ENCODE measurements at places on chromosomes 7 and 10.

DNA sequence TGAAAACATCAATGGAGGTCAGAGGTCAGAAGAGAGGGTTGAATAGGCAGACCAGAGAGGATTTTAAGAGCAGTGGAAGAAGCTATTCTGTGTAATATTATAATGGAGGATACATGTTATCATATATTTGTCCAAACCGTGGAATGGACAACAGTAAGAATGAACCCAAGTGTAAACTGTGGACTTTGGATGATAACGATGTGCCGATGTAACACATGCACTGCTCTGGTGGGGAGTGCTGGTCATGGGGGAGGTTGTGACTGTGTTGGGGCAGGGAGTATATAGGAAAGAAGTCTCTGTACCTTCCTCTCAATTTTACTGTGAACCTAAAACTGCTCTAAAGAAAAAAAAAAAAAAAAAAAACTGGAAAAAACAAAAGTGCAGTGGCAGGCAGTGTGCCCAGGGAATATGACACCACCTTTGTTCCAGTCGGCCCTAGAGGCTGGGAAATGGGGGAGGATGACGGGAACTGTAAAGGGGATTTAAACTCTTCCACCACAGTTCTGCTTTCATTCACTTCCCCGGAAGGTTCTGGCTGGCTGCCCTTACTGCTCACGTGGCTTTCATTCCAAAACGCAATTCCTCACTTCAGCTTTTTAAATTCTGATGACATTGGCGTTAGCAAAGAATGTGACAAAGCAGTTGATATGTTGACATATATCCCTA is 113.7 kb upstream of the ANKRD1 start:
- DNase-seq, result no peak

- no peak for DNase-seq
Measured at GRCh38 chr7:98681951-98682350, 64.9 kb downstream of the NPTX2 start.

DNA sequence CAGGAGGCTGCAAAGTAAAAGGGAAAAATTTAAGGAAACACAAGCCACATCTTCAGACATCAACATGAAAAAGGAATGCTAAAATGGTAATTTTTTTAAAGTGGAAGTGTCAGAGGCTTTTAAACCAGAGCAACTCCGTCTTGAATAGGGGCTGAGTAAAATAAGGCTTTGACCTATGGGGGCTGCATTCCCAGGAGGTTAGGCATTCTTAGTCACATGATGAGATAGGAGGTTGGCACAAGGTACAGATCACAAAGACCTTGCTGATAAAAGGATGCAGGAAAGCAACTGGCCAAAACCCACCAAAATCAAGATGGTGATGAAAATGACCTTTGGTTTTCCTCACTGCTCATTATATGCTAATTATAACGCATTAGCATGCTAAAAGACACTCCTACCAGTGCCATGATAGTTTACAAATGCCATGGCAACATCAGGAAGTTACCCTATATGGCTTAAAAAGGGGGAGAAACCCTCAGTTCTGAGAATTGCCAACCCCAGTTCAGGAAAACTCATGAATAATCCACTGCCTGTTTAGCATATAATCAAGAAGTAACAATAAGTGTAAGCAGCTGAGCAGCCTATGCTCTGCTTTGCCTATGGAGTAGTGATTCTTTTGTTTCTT is 128.3 kb downstream of the SKAP2 start:
- no peak for DNase-seq

GRCh38 chr10:101052285-101052684 is 9.5 kb upstream of the KAZALD1 start:
- no peak for DNase-seq

DNA sequence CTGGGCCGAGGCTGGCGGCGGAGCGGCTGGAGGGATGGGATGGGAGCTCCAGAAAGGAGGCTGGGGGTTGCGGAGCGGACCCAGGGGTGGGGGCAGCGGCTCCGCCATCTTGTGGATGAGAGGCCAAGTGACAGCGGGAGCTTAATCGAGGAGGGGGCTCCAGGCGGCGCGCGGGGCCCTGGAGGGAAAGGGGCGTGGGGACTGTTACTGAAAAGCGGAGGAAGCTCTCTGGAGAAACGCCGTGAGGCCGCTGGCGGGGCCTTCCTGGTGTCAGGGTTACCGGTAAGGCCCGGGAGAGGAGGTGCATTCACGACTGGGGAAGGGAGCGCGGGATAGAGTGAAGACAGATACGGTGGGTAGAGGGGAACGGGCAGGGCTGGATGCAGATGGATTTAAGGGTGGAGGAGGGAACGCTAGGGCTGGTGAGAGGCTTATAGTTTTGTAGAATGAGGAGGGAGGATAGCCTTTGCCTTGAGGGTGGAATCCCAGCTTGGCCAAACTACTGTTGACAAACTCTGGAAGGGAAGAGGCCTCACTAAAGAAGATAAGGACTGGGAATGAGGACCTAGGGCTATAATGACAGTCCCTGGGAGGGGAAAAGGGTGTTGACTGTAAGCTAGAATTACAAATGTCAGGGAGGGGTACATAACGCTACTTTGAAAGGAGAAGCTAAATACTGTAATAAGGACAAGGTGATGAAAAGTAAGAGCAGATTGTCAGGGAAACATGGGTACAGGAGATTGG is 535 bp downstream of the BTRC start:
- no peak for DNase-seq

DNA sequence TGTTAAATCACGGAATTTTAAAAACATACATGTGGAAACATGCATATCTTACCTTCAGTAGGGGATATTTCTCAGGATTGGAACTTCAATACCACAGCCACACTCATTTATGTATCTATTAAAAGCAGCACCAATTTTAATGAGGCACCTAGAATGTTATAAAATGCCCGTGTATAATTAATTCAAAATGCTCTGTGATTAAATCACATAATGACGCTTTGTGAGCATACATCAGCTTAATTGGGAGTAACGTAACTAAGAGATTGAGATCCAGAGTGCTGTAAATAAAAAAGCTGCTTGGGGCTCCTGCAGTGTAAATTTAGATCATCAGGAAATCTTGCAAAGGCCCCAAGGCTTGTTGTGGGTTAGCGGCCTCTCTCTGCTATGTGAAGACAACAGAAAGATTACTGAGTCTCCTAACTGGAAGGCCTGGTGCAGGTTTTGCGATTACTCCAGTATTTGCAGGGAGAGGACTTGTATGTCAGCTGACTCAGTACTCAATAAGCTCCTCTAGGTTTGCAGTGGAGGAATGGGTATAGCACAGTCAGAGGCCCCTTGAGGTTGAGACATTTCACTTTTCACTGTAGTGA is 195.5 kb upstream of the PHYHIPL start:
- DNase-seq, result no peak

- no peak for DNase-seq
Measured at GRCh38 chr7:46230990-46231305, 309.9 kb upstream of the IGFBP3 start.
